ENCODE measurements at places on chromosomes 2 and 18.

DNA sequence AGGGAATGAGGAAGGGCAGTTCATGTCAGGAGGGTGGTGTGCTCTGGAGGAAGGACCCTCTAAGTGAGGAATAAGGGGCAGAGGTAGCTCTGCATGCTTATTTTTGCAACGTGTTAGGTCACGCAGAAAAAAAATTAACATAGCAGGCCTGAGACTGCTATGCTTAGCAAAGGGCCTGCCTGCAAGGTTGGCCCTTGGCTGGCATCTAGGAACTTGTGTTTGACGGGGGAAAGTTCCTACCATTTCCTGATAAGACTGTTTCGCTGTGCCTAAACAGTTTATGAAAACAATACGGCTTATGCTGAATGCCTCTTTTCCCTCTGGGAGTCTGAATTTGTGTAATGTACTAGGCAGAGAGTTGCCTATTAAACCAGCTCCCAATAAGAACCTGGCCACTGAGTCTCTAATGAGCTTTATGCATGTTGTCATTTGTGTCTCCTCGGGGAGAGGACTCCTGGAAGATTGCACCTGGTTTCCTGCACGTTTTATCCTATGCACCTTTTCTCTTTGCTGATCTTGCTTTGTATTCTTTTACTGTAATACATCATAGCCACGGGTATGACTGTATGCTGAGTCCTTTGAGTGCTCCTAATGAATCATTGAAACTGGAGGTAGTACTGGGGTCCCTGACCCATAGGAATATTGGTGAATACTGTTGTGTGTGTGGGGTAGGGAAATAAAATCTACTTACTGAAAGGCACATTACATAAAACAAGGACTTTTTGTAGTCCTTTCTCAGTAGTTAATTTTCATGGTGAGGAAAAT, 169.0 kb downstream of the PRPF40A start:
- no peak for DNase-seq

DNA sequence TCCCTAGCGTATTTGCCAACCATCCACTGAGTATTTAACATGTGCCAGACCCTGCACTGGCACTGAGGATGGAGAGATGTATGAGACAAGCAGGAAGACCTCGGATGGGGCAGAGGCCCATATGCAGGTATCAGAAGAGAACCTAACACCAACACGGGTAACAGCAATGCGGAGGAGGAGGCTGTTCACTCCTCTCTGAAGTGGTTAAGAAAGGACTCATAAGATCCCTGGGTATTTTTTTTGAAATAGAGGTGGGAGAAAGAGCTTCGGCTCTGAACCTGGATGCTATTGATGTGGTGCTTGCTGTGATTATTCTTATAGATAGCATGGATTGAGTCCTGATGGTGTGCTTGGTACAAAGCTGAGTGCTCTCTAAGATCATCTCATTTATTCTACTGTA, 418.3 kb downstream of the LPIN1 start:
- DNase-seq, result no peak

GRCh38 chr2:219555956-219556355, 12.1 kb downstream of the TMEM198 start:
- no peak for DNase-seq

GRCh38 chr2:172120118-172120517, 17.4 kb upstream of the DLX2 start:
- DNase-seq, result no peak

- DNase-seq, result no peak
Measured at GRCh38 chr2:150729495-150729955, 242.1 kb upstream of the RND3 start.

DNA sequence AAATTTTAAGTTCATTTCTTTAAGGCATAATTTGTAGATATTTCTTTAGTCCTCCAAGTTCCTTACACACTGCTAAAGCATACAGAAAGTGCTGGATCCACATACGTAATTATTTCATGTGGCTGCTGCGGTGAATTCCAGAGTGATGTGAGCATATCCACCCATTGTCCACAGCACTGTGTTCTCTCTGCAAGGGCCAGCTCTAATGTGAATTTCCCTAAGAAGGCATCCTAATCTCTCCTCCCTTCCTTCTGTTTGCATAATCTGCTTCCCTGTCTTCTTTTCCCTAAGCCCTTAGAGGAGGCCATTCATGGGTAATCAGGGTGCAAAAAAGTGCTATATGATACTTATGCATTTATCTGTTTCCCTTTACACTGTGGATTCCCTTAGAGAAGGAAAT, 57.2 kb downstream of the COBLL1 start:
- no peak for DNase-seq

DNA sequence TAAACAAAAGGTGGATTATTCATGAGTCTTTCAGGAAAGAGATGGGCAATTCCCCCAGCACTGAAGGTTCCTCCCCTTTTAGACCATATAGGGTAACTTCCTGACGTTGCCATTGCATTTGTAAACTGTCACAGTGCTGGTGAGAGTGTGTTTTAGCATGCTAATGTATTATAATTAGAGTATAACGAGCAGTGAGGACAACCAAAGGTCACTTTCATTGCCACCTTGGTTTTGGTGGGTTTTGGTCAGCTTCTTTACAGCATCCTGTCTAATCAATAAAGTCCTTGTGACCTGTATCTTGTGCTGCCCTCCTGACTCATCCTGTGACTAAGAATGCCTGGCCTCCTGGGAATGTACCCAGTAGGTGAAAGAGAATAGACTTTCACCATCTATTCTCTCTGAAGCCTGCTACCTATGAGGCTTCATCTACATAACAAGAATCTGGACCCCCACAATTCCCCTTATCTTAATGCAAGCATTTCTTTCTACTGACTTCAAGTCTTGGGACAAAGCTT, 148.7 kb downstream of the CABLES1 start:
- DNase-seq, result no peak

- no peak for DNase-seq
Measured at GRCh38 chr2:37934591-37935513, 9.8 kb downstream of the RMDN2 start.

Measured in NCI-H2081 treated with DMSO at 0.1 percent for 48 hours (cell line).